ENCODE measurements at places on chromosomes 5 and 9.

DNA sequence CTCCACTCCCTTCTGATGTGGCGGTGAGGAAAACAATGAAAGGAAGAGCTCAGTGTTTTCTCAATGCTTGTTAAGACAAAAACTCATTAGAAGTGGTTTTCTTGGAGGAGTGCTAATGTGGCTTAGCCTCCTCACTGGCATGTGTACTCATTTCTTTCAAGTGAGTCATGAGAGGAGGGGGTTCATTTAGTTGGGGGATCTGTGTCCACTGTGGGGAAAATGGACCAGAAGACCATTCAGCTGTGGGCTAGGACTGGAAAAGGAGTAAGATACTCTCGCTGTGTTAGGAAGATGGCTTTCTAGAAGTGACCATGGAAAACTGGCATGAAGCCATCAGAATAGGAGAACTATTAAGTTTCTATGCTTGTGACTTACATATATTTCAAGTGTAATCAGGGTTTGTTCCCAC, 23.5 kb downstream of the KLF9 start:
- no peak for DNase-seq

- no peak for DNase-seq
Observed at GRCh38 chr5:115384587-115385375, 88.3 kb upstream of the CCDC112 start.

- no peak for DNase-seq
Observed at GRCh38 chr9:94144394-94144793, 60.1 kb downstream of the PTPDC1 start.

DNA sequence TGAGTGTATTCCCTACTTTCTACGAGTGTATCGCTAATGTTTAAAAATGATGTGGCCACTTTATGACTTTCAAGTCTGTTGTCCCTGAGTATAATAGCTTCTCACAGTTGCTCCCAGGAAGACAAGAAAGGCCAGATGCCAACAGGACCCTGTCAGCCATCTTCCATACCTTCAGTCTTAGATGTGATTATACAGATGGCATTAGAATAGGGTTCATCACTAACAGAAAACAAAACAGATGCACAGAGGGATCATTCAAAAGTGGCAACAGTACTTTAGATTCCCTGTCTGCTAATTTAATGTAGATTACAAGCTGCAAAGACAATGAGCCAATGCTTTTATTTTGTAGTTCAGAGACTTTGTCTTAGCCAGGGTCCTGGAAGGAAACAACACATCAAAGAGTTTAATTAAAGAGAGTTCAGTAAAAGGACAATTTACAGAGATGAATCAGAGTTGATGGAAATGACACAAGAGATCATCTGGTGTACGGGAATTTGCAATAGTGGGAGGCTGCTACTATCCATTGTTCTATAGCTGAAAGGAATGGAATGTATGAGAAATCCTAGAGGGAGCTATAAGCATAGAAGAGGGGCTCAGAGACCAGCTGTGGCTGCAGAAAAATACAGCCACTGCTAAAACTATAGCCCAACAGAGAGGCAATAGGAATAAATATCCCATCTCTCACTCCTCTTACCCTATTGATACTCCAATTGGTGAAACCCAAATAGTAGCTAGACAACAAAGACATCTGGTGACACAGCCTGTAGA, 393.7 kb upstream of the SMC2 start:
- no peak for DNase-seq

DNA sequence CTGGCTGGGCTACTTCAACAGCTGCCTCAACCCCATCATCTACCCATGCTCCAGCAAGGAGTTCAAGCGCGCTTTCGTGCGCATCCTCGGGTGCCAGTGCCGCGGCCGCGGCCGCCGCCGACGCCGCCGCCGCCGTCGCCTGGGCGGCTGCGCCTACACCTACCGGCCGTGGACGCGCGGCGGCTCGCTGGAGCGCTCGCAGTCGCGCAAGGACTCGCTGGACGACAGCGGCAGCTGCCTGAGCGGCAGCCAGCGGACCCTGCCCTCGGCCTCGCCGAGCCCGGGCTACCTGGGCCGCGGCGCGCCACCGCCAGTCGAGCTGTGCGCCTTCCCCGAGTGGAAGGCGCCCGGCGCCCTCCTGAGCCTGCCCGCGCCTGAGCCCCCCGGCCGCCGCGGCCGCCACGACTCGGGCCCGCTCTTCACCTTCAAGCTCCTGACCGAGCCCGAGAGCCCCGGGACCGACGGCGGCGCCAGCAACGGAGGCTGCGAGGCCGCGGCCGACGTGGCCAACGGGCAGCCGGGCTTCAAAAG, 36.9 kb upstream of the TTC1 start:
- DNase-seq = no peak

- no peak for DNase-seq
Observed at GRCh38 chr5:61449804-61450492, 117.9 kb downstream of the ZSWIM6 start.

GRCh38 chr5:178287091-178287790, 54.6 kb upstream of the PHYKPL start:
- no peak for DNase-seq

- no peak for DNase-seq
Observed at GRCh38 chr5:19044311-19044710, 943.7 kb downstream of the CDH18 start.

GRCh38 chr5:58551492-58551891, 31.4 kb upstream of the RAB3C start:
- no peak for DNase-seq

DNA sequence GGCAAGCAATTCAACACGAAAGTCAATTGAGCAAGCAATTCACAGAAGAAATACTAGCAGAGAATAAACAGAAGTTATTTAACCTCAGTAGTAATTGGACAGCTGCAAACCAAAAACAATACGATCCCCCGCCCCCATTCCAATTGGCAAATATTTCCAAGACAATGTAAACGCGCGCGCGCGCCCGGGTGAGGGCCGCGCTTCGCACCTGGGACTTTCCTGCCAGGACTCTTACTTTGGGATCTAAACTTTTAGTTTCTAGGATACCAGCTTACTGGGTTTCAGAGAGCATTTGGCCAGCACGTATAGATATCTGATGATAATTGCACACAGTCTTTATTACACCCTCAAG, 8.6 kb downstream of the RUFY1 start:
- DNase-seq = no peak

DNA sequence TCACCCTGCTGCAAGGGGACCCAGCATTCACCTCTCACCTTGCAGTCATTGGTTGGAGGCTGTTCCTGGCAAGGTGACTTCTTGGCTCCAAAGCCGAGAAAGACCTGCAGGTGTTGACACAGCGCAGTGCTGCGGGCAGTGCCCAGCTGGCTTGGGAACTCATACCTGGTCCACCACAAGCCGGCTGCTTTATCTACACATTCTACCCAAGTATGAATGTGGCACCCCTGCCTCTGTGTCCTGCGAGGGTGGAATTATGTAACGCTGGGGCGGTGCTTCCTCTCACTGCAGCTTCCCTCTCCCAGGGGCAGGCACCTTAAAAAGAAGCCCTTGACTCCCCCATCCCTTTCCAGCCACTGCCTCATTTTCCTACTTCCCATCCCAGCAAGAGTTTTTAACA, 2.5 kb upstream of the ZMYND19 start:
- DNase-seq = no peak

GRCh38 chr9:113868501-113868900, 7.6 kb upstream of the ZNF618 start:
- DNase-seq = no peak

DNA sequence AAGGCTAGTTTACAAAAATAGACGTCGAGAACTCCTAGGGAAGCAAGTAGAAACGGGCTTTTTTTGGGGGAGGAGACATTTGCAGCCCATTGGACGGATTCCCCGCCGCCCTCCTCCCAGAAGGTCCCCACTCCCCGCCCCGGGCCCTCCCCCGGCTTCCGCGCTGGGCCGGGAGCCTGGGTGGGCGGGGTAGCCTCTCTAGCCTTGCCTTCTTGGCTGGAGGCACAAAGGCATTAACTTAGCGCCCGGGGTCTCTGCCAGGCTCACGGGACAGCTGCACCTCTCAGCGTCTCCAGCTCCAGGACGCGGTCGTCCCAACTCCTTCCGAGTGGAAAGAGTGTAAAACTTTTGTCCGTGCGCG, at the start of gene DMRTA1:
TSS of gene DMRTA1 (plus strand) at position 236 of the 361 bp plus-strand sequence. CDS start 242 bp downstream, outside the sequence.
- peak; percentile 11 for DNase-seq

GRCh38 chr9:137448602-137448962, 7.4 kb upstream of the ENTPD8 start:
- no peak for DNase-seq

GRCh38 chr9:93651521-93651950, 75.2 kb downstream of the PHF2 start:
- no peak for DNase-seq

GRCh38 chr9:14232111-14232510, 81.8 kb downstream of the NFIB start:
- no peak for DNase-seq

DNA sequence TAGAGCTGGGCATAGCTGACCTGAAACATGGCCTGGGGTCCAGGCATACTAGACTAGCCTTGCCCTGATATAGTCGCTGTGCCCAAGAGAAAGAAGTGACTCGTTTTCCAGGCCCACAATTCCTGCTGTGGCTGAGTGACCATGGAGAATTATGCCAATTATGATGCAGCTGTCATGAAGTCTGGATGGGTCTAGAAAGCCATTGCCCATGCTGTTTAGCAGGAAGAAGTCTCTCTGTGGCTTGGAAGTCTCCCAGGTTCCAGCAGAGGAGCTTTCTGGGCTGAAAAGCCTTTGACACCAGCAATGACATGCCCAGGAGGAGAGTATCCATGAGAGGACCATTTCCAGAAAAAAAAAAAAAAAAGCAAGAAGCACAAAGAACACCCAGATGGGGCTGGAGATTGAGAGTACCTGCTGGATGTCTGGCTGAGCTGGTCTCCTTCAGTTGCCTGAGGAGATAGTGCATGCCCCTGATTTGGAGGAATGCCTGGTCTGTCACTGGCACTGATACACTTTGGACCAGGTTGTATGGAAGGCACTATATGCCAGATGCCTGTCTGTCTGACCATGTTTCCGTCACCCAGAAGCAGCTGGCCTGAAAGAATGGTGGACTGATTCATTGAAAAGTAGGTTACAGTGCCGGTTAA, 128.0 kb upstream of the EPB41L4A start:
- no peak for DNase-seq

GRCh38 chr5:30113542-30113941, 1079.9 kb upstream of the CDH6 start:
- no peak for DNase-seq

GRCh38 chr5:126628102-126628501, 27.4 kb downstream of the PHAX start:
- no peak for DNase-seq

DNA sequence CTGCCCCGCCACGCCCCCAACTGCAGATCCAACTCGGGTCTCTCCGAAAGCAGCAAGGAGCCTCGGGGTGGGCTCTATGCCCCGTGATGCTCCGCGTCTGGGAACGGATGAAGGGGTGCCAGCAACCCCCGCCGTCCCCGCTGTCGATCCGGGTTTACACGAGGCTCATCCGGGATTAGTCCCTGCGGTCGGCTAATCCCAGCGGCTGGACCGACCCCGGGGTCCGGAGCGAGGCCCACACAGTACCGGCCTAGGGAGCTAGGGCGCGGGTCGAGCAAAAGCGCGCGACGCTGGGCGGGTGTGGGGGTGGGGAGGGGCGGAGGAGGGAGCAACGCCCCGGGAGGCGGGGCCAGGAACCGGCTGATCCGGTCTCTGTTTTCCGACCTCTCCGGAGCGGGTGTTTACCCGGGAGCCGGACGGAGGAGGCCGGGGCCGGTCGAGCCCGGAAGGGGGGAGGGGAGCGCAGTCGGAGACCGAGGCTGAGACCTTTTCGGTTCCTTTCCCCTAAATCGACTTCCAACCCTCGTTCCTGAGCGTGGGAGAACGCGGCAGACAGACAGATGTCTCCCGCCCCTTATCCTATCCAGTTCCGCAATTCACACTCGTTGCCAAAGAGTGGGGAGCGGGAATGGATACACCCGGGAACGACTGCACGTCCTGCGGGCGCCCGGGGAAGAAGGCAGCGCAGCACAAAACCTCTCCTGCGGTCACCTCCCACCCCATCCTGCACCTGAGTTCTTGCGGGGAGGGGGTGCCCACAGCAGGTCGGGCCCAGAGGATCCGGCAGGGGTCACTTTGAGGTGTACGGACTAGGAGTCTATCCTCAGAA, 28.6 kb downstream of the PCDH1 start:
- DNase-seq = peak; percentile 56

DNA sequence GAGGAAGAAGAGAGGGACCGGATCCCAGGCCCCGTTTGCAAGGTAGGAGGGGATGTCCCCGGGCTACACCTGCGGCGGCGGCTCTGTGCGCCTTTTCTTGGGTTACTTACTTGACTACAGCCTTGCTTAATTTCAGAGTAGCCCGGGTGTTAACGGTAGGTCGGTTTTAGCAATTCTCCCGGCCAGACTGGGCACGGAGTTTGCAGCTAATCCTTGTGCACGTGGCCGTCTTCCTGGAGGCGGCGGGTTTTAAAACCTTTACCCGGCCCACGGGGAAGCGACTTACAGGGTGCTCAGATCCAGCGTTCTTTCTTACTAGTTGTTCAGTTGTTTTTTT, 313 bp downstream of the BRIX1 start:
- DNase-seq = peak; percentile 13

GRCh38 chr9:130137641-130138081, 34.5 kb upstream of the NCS1 start:
- DNase-seq = no peak

DNA sequence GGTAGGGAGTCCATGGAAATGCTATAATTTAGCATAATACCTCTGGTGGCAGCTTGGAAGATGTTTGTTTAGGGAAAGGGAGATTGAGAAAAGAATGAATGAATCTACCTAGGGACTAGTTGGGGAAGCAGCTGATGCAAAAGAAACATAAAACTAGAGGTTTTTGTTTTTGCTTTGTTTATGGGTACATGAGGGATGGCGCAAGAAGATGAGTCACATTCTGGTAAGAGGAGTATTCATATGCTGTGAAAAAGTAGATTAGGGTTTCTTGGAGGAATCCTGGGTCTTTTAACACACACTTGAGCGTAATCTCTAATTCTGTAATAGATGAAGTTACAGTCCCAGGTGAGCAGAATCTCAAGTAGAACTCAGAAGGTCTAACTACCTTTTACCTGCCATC, 17.1 kb downstream of the C9orf43 start:
- DNase-seq = no peak

GRCh38 chr5:103293099-103293498, 34.5 kb downstream of the MACIR start:
- DNase-seq = no peak

DNA sequence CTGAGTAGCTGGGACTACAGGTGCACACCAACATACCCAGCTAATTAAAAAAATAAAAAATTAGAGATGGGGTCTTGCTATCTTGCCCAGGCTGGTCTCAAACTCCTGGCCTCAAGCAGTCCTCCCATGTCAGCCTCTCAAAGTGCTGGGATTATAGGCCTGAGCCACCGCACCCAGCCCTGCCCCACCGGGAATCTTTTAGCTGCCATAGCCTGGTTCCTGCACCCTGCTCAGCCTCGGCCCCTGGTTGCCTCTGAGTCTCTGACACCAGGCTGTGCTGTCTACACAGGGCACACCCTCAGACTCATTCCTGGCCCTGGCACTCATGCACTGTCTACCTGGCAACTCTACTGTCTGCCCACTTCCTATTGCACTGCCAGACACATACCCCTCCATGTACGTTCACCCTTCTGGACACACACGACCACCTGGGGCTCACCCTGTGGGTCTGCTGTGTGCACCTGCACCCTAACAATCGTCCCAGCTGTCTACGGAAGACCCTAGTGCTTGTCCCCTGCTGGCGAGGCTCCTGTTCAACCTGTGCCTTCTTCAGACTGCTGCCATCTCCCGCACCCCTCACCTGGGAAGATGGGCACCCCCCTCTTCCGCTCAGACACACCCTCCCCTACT, 1.4 kb downstream of the PROP1 start:
- DNase-seq = no peak

GRCh38 chr9:123096987-123097386, 63.5 kb downstream of the GPR21 start:
- DNase-seq = no peak

GRCh38 chr5:85931220-85931619, 686.5 kb upstream of the COX7C start:
- DNase-seq = no peak
